ENCODE measurements at places on chromosomes 5 and 9.

- no peak for DNase-seq
Observed at GRCh38 chr9:106066940-106067524, 372.7 kb downstream of the TMEM38B start.

- DNase-seq: peak; percentile 6
Observed at GRCh38 chr9:15160673-15161072, 146.3 kb downstream of the TTC39B start.

DNA sequence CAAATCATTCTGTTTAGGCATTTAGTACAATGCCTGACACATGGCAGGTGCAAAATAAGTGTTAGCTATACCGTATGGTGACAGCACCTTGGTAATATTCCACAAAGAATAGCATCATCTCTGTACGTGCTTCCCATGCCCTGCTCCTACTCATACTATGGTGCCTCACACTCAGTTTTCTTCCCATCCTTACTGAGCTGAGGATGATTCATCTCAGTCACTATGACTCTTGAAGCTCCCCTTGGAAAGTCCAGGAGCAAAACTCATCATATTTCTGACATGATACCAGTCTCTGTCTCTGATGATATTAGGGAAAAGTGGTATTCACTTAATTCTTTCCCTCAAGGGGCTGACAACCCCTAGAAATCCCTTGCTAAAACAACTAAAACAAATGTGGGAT lies 423.3 kb downstream of the EFNA5 start:
- peak; percentile 63 for DNase-seq

DNA sequence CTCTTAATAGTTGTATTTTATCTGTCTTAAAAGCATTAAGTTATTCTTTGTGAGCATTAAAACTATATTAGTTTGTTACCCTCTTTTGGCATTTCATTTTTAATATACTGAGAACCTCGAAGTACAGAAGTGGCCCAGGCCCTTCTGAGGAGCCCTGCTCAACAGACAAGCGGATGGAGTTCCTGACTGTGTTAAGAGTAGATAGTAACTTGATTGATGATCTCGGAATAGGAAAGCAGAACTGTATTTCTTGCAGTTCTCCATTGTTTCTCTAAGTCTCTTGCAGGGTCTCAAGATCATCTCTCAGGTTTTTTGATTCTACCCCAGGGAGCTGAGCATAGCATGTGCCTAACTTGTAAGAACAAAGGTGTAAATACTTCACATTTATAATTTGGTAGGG lies 139.6 kb downstream of the SMARCA2 start:
- no peak for DNase-seq

- DNase-seq: peak; percentile 30
Observed at GRCh38 chr5:135130261-135131215, 96.5 kb upstream of the PITX1 start.

- DNase-seq: no peak
Observed at GRCh38 chr5:108339220-108339619, 42.7 kb downstream of the FBXL17 start.

- DNase-seq: peak; percentile 88
Observed at GRCh38 chr5:102754767-102755431, at the start of gene PAM. PAM (plus strand) TSS chr5:102755305; CDS start chr5:102866196, 110,891 bp downstream.

GRCh38 chr5:94508461-94509148 lies 109.8 kb downstream of the KIAA0825 start:
- no peak for DNase-seq

DNA sequence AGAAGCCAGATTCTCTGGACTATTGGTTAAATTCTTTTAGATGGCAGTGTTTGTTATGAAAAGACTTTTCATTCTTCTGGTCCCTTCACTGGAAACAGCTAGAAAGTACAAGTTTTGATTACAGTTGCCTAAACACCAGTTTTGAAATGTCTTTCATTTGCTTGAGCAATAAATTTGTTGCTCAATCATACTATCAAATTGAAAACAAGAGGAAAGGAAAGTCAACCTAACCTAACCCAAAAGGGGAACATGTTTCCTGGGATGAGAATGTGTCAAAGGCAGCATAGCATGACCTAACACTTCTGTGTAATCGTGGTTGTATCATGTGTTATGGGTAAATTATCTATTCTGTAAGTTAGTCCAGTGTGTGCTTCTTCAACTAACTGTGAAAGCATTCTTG lies 213.2 kb downstream of the TMC1 start:
- DNase-seq: no peak

- no peak for DNase-seq
Observed at GRCh38 chr5:96690861-96691260, 28.7 kb downstream of the CAST start.

DNA sequence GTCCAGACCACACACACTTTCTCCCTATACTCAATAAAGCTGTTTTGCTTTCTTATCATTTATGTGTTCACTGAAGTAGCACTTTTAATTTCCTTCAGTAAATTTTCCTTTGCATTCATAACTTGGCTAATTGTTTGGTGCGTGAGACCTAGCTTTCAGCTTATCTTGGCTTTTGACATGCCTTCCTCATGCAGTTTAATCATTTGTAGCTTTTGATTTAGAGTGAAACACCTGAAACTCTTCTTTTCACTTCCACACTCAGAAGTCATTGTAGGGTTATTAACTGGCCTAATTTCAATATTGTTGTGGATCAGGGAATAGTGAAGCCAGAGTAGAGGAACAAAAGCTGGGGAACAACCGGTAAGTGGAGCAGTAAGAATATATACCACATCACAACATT lies 114.7 kb downstream of the ST8SIA4 start:
- DNase-seq: no peak

DNA sequence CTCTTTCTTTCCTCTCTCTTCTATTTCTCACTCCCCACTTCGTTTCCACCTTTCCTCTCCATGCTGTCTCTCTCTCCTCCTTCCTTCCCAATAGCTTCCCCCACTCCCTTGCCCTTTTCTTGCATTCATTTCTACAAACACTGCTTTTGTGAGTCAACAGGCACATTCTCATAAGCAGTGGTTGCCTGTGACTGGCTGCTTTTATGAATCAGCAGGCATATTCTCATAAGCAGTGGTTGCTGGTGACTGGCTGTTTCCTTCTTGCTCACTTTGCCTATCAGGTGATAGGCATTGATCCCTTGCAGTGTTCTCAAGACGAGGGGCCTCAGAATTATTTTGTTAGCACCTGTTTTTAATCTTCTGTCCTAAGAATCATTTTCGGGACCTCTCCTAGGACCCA lies 116.1 kb upstream of the ACTBL2 start:
- DNase-seq: peak; percentile 80

GRCh38 chr5:52922384-52922783 lies 66.8 kb upstream of the ITGA2 start:
- DNase-seq: peak; percentile 99

- DNase-seq: no peak
Observed at GRCh38 chr9:116656501-116656971, 30.6 kb upstream of the TRIM32 start.
